ENCODE measurements at places on chromosomes 6 and 20.

DNA sequence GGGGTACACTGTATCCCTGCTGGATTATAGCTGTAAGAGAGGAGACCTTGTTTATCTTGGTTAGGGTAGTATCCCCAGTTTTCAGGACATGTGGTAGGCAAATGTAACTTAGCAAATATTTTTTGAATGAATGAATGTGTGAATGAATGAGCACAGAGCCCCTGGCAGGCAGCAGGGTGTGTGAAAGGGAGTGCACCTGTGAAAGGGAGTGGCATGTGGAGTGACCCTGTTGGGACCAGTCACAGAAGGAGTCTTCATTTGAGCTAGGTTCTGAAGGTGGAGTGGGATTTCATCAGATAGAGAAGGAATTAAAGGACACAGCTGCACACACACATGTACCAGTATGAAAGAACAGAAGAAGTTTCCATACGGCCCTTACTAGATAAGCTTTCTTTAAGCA is 4.9 kb downstream of the SMAP1 start:
- peak; percentile 34 for DNase-seq

- DNase-seq: no peak
Observed at GRCh38 chr20:44485078-44485829, 9.6 kb downstream of the TTPAL start.

- DNase-seq: no peak
Observed at GRCh38 chr20:59605601-59606364, 1.4 kb downstream of the PHACTR3 start.

- no peak for DNase-seq
Observed at GRCh38 chr6:41080621-41081020, 7.8 kb downstream of the NFYA start.

DNA sequence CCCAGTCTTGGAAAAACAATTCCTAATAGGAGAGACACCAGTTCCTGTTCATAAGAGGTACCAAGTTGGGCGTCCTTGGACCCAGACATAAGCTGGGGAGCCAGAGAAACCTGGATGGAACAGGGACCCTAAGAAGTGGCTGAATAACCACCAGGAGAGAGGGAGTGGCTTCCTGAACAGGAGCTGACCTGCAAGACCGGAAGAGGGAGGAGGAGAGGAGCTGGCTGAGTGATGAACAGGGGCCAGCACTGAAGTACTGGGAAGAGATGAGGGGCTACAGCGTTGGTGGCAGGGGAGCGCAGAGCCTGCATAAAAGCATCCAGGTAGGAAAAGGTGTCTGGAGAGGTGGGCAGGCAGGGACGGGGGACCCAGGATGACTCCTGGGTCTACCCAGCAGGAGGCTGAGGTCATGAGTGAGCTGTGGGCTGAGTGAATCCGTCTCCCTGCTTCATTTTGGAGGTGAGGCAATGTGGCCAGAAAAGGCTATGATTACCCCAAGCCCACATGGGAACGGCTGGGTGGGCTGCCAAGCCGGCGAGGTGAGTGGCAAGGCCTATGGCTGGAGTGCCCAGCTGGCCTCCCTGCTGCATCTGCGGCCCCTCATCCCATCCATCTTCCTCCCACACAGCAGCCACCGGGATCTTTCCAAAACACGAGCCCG is 34.4 kb upstream of the ZFAND3 start:
- DNase-seq: no peak

GRCh38 chr6:38213251-38213658 is 393.7 kb downstream of the ZFAND3 start:
- DNase-seq: peak; percentile 46

DNA sequence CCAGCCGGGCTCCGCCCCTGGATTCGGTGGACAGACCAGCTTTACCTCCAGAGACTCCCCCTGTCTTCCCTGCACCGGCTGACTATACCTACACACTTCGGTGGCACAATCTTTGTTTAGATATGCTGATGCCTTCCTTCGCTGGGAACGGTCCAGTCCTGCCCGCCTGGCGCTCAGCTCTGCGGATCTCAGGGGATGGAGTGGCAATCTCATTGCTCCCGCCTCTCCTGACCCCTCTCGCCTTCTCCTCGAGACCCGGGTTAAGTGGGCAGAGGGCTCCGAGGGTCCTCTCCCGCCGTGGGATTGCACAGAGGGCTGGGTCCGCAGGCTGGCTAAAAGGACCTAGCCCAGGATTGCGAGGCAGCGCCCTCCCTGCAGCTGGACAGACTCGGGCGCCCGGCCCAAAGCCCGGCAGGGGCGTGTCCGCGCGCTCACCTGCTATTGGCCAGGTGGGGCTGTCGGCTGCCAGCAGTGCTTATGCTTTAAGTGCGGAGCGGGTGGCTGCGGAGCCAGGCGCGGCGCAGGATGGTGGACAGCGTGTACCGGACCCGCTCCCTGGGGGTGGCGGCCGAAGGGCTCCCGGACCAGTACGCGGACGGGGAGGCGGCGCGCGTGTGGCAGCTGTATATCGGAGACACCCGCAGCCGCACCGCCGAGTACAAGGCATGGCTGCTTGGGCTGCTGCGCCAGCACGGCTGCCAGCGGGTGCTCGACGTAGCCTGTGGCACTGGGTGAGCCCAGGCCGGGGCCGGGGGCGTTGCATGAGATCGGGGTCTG is at the start of gene GNMT:
GNMT (plus strand) TSS at position 512 of the 777 bp plus-strand sequence; CDS start at position 526, 14 bp downstream.
- peak; percentile 74 for DNase-seq

- DNase-seq: no peak
Observed at GRCh38 chr6:24430086-24430485, 27.4 kb downstream of the MRS2 start.

DNA sequence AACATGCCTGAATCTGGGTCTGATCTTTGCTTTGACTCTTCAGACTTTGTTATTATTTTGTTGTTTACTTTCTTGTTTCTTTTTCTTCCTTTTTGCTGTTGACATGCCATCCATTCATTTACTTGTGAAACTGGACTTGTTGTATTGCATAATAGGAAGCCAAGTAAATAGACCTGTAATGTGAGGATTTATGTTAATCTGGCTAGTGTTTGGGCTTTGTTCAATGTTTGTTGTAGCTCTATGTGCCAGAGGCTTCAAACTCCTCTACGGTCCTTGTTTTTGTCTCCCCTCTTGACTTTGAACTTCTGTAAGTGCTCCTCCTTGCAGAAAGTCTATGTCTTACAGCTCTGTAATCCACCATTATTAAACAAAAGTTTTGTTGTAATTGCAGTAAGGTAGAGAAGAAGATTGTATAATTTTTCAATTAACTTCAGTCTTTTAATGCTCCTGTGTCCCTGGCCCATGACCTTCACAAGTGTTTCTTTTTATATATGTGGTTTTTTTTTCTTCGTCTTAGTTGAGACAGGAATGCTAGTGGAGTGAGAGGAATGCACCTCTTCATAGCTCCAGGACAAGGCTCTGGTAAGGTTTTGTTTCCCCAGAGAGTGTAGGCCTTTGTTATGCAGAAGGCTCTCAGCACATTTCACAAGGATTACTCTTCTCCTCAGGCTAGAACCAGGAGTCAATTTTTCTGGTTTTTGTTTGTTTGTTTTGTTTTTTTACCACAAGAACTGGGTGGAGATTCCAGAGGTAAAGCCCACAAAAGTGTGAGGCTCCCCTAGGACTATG is 1061.8 kb upstream of the CITED2 start:
- no peak for DNase-seq

GRCh38 chr6:52595796-52596130 is 18.9 kb upstream of the TRAM2 start:
- DNase-seq: no peak

GRCh38 chr6:169589293-169589692 is 112.5 kb downstream of the WDR27 start:
- DNase-seq: peak; percentile 55

GRCh38 chr20:5844063-5844681 is 94.0 kb downstream of the SHLD1 start:
- no peak for DNase-seq

DNA sequence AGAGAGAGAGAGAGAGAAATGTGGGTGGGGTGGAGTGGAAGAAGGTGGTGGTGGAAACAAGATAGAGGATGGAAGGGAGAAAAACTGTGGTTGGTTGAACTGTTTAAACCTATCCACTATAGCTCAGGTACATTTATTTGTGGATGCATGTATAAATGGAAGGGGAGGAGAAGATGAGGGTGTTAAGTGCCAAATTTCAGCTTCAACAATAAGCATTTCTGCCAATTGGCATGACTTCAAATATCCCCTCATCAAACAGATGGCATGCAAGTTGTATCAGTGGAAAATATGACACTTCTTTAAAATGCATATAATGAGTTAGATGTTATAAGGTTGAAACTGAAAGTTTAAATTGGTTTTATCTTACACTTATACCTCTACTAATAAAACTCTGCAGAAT is 216.1 kb downstream of the LMBRD1 start:
- no peak for DNase-seq

DNA sequence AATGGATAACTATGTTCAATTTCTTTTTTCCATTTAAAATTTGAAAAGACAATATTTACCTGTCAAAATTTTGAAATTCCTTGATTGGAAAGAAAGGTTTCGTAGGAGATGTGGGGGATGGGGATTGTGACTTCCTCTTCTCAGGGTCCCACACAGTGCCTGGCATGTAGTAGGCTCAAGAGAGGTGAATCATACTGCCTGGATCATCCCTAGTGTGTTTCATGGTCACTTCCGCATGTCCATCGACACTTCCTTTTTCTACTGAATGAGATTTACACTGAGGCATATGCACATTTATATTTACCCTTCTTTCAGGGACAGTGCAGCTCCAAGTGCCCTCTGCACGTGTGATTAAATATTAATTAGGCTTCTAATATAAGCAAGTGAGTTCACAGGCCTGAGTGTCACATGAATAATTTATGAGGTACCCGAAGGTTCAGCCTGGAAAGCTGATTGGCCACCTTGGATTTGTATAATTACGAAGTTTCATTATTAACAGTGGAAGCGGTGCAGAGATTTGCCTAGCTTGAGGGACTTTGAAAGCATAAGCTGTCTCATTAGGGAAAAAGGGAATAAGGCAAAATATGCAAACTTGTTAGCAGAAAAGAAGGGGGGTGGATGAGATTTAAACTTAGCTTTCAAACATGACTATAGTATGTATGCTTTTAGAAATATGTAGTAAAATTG is 177.5 kb upstream of the MMS22L start:
- DNase-seq: no peak

DNA sequence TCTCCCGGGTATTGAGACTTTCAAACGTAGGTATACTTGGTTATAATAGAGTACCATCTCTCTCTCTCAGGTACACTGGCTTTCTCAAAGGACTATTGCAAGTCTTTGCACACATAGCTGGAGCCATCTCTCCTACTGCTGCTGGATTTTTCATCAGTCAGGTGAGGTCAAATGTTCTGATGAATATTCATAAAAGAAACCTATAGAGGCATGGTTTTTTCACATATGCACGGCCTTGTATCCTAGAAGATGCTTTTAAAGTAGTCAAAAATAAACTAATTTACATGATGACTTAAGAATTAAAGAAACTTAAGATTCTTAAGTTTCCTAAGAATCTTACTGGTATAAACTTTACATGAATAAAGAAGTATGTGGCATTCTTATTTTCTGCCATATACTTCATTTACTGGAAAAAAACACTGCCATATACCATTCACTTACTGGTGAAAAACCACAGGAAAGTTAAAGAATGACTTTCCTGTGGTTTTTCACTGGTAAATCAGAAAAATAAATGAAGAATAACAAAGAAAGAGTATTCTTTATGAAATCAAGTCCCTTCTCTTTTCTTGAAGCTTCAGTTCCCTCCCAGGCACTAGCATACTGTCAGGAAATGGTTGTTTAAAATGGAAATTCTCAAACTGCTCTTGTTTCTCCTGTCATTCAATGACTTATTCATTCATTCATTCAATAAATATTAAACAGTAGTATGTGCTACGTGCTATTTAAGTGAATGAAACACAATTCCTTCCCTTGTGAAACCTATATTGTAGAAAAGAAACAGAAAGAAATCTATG is 23.5 kb downstream of the SLC17A4 start:
- no peak for DNase-seq

GRCh38 chr6:148328876-148329555 is 13.6 kb upstream of the SASH1 start:
- no peak for DNase-seq

- no peak for DNase-seq
Observed at GRCh38 chr6:160259598-160259997, 977 bp upstream of the SLC22A2 start.

GRCh38 chr6:44115866-44116265 is 11.4 kb downstream of the MRPL14 start:
- no peak for DNase-seq

DNA sequence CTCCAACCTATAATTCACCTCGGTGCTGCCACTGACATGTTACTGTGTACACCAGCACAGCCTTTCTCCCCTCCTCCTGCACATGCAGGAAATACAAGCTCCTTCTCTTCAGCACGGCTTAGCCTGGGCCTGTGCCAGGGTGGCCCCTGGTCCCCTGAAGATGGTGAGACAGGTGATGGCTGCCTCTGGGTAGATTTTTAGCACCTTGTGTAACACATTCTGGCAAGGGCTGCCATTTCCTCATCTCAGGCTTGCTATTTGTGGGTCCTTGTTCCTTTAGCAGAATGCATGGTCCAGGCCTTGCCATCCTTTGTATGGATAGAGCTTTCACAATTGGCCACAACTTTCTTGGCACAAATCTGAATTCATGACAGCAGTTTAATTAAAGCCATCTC is 151.3 kb downstream of the CDC5L start:
- no peak for DNase-seq

DNA sequence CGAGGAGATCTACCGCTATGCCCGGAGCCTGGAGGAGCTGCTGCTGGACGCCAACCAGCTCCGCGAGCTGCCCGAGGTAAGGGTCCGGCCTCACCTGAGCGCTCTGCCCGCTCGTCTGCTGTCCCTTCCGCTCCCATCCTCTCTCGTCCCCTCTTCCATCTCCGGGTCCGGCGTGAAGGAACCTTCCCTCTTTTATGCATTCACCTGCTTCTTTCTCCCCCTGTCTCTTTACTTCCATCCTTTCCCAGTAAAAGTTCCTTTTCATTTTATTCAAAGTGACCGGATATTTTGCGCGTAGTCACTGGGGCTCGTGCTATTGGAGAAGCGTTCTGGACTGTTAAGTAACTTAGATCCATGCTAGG is 516 bp downstream of the LRRC1 start:
- no peak for DNase-seq

DNA sequence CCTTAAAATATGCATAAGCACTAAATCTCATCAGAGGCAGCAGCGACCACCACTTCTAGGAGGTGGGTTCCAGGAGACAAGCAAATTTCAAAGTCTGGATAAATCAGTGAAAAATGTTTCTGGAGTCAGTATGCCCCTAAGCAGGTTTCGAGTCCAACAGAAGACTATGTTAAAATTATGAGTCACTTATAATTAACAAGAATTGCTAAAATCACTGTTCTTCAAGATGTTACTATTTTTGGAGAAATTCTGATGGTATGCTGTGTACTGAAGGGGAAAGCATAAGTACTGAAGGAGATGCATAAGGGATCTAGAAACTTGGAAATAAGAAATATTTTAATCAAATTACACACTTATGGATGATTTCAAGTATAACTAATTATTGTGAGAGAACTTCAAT is 58.0 kb downstream of the DTNBP1 start:
- DNase-seq: no peak

- no peak for DNase-seq
Observed at GRCh38 chr6:7033202-7033601, 74.6 kb upstream of the RREB1 start.

GRCh38 chr6:107823047-107823557 is 1.0 kb downstream of the SCML4 start:
- no peak for DNase-seq

- no peak for DNase-seq
Observed at GRCh38 chr6:79985128-79985527, 19.3 kb upstream of the TTK start.

Data from left colon (tissue), 2 donors.